HepG2 (cell line): ENCODE measurements at places on chromosomes 5 and 9. TPM values are rescaled to one million over a fixed set of nuclear protein-coding genes. Genes with fewer than 3 reads are reported as not detected.

The SAXO1 gene
- polyA plus RNA-seq = not detected in 2 replicates

The NTNG2 gene
- 0.36 TPM in 1 of 2 replicates, not detected in the other for polyA plus RNA-seq

The PCDHA11 gene
- 0.05 TPM in 1 of 2 replicates, not detected in the other for polyA plus RNA-seq

The PCDH12 gene
- polyA plus RNA-seq = not detected in 2 replicates

The UBQLN1 gene
- 78.1 and 85.7 TPM in 2 replicates for polyA plus RNA-seq

The SLC25A2 gene
- not detected in 2 replicates for polyA plus RNA-seq

The NR2F1-AS1 gene
- 2.8 and 3.1 TPM in 2 replicates for polyA plus RNA-seq

GRCh38 chr5:44365345-44365744, 23.9 kb downstream of the FGF10 start:
- DNase-seq = no peak
- no peak overlapping the region for H3K4me3 ChIP-seq
- H3K36me3 ChIP-seq = no peaks in the 10 kb centered on the region
- no peaks in the 10 kb centered on the region for H3K27me3 ChIP-seq

DNA sequence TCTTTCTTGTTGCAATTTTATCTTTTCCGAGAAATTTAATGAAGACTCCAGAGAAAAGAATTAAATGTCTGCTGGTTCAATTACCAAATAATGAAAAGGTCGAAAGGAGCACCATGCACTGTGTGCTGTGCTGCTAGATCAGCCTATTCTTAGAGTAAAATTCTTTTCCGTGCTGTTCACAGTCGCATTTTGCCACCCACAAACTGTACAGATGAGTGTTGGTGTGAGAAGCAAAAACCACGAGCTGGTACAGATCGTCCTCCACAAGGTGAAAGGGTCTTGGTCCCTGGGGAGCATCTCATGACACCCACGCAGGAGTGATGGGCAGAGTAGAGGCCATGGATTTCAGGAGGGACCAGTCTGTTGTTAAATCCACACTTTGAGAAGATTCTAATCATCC, 143.8 kb upstream of the PUM3 start:
- no peak overlapping the region for H3K27ac ChIP-seq
- no peaks in the 10 kb centered on the region; the same call in 2 of the 3 replicates for H3K27me3 ChIP-seq
- H3K4me3 ChIP-seq = no peak overlapping the region
- H3K4me1 ChIP-seq = no peaks in the 10 kb centered on the region
- no peaks in the 10 kb centered on the region for H3K36me3 ChIP-seq

DNA sequence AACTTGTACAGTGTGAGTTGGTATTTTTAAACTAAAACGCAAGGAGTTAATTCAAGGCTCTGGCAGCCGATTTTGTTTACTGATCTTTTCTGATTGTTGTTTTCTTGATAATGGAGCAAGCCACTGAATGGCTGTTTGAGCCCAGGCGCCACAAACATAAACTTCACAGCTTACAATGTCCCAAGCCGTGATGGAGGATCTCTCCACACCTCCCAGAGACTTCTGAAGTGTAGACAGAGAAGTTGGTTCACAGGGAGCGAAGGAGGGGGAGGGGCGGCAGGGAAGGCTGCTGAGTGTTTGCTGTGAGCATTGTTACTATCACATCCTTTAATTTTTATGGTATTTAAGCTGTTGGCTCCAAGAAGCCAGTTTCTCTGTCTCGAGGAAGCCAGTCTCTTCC, 14.7 kb downstream of the ISL1 start:
- no peak overlapping the region for H3K4me3 ChIP-seq
- no peak for DNase-seq
- H3K27me3 ChIP-seq = no peaks in the 10 kb centered on the region; the same call in none of the 2 replicates
- no peaks in the 10 kb centered on the region for H3K36me3 ChIP-seq
- no peak overlapping the region for H3K27ac ChIP-seq
- H3K4me1 ChIP-seq = no peaks in the 10 kb centered on the region

GRCh38 chr5:56359809-56360685, 126.9 kb upstream of the ANKRD55 start:
- no peak overlapping the region for H3K4me3 ChIP-seq
- H3K27ac ChIP-seq = peak overlapping the region; percentile 100
- peak; percentile 35 for DNase-seq

- peaks cover 22% of the 10 kb centered on the region for H3K4me1 ChIP-seq
- H3K27me3 ChIP-seq = no peaks in the 10 kb centered on the region
- no peak for DNase-seq
- H3K4me3 ChIP-seq = no peak overlapping the region
- H3K27ac ChIP-seq = no peak overlapping the region
- no peaks in the 10 kb centered on the region for H3K36me3 ChIP-seq
Measured at GRCh38 chr9:112540800-112541199, 54.2 kb downstream of the KIAA1958 start.

GRCh38 chr9:2151171-2151570, 136.0 kb downstream of the SMARCA2 start:
- no peak for DNase-seq
- H3K4me1 ChIP-seq = 0 out of 2 replicates have a peak, but pooled peaks cover 11% of the 10 kb centered on the region
- H3K27ac ChIP-seq = no peak overlapping the region
- H3K4me3 ChIP-seq = no peak overlapping the region
- H3K36me3 ChIP-seq = no peaks in the 10 kb centered on the region

- no peak overlapping the region for H3K4me3 ChIP-seq
- no peak for DNase-seq
- no peaks in the 10 kb centered on the region for H3K36me3 ChIP-seq
Measured at GRCh38 chr9:83466351-83466750, 71.8 kb downstream of the FRMD3 start.

DNA sequence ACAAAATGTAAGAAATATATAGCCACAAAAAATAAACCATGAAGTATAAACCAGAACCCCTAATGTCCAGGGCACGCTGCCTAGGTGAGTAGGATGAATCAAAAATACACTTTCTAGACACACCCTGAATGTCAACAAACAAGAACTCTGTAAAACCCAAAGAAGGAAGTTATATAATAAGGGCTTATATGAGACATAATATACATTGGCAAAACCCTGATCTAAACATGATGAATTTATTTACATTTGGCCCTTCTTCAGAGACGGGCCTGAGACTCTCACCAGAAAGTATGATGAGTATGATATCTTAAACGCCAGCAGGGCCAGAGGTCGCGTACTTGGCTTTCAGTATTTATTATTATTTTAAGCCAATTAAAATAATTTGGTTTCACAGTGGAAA, 125.1 kb upstream of the FST start:
- no peaks in the 10 kb centered on the region for H3K27me3 ChIP-seq
- no peak overlapping the region for H3K27ac ChIP-seq
- no peak for DNase-seq

- H3K4me3 ChIP-seq = no peak overlapping the region
- DNase-seq = no peak
- H3K4me1 ChIP-seq = peaks cover 82% of the 10 kb centered on the region
Measured at GRCh38 chr5:78607864-78608263, 40.7 kb downstream of the LHFPL2 start.

DNA sequence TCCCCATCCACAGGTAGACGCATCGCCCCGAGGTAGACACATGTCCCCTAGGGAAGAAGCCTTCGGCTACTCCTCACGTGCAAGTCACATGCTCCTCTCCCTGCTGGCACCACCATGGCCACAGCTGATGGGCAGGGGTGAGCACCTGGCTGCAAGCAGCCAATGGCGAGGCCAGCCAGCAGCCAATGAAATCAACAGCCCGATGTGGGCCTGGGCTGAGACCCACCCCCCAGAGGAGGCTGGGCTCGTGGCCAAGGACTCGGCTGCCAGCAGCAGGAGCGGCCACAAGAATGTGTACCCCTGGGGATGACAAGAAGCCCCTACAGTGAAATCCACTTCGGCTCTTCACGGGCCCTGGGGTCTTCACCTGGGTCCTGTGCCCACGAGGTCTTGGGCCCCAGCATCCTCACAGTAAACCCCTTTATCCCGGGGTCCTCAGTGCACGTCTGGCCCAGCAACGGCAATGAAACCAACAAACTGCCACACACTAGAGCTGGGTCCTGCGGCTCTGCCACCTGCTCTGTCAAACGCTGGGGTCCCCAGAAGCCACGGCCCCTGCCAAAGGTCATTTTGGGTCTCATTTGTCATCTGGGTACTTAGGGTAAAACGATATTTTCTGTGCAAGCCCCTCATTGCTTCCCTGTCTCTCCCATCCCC, 22.1 kb upstream of the PTGES start:
- H3K4me3 ChIP-seq = no peak overlapping the region
- H3K27ac ChIP-seq = no peak overlapping the region
- no peak for DNase-seq
- no peaks in the 10 kb centered on the region; the same call in 1 of the 2 replicates for H3K27me3 ChIP-seq
- peaks cover 25% of the 10 kb centered on the region for H3K4me1 ChIP-seq

DNA sequence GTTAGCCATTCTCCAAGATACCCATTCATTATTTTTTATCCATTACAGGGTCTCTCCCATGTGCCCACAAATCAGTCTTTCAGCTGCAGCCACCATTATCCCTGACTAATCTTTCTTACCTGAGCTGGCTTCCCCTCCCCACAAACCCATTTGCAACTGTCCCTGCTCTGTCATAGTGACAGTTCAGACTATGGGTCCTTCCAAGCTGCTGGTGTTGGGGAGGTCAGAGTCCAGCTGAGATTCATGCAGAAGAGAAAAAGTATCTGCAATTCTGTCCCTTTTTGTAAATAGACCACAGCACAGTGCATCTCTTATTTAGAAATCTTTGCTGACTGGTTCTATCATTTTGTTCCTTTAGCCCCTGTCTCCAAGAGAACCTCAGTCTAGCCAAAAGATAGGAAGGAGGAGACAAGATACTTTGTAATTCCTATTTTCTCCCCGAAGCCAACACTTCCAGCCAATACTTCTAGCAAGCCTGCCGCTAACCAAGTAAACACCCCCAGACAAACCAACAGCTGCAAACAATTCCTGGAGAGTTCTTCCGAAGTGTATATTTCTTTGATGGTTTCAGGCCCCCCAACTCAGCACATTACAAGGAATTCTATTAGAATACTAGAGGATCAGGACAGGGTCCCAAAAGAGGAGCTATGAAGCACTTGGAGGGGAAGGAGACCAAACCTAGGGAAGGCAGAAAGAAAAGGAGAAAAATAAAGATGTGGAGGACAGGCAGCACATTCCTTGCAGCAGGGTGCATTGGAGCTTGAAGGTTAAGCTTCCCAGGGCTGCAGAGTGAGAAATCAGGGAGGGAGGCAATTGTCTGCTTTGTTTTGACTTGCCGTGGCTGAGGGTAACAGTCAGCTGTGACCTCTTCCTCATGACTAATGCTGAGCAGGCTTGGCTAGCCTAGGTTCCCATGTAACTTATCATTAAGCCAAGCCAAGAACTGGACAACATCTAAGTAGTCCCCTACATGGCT, 148.5 kb downstream of the SGCD start:
- no peaks in the 10 kb centered on the region for H3K27me3 ChIP-seq
- H3K27ac ChIP-seq = no peak overlapping the region
- H3K4me3 ChIP-seq = no peak overlapping the region
- H3K36me3 ChIP-seq = no peaks in the 10 kb centered on the region
- no peak for DNase-seq
- H3K4me1 ChIP-seq = no peaks in the 10 kb centered on the region

DNA sequence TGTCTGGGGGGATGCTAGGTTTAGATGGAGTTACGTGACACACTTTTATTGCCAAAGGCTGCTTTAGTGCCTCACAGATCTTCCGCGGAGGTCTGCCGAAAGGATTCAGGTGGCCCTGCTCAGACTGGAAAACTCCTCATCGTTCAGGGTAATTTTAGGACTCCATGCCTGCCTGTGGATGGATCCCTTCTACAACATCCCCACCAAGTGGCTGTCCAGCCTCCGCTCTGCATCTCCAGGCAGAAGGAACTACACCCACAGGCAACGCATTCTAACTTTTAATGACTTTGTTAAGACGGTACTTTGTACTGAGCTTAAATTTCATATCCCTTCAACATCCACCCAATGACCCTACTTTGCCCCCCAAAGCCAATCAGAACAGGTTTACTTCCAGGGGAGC, 29.4 kb downstream of the ATPSCKMT start:
- H3K27me3 ChIP-seq = no peaks in the 10 kb centered on the region
- H3K4me1 ChIP-seq = no peaks in the 10 kb centered on the region

DNA sequence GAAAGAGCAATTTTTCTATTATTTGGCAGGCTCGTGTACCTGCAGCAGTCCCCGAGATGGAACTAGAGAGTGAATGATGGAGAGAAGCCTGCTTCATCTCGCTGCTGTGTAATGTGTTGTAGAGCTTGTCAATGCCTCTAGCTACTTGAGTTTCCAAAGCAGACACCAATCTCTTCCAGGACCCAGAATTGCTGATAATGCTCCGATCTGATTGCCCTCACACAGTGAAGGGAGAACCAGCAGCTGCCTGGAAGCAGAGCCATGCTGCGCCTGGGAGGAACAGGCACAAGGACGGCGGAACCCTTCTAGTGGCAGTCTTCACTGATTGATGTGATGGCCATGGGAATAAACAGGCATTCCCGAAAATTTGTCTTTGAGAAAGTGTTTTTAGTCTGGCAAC, 288.0 kb downstream of the ICE1 start:
- H3K4me1 ChIP-seq = no peaks in the 10 kb centered on the region
- DNase-seq = no peak
- H3K4me3 ChIP-seq = no peak overlapping the region
- H3K27me3 ChIP-seq = no peaks in the 10 kb centered on the region

- no peaks in the 10 kb centered on the region for H3K27me3 ChIP-seq
- DNase-seq = no peak
- peak overlapping the region; percentile 84 for H3K4me3 ChIP-seq
- no peaks in the 10 kb centered on the region for H3K36me3 ChIP-seq
- H3K27ac ChIP-seq = no peak overlapping the region
- peaks cover 64% of the 10 kb centered on the region for H3K4me1 ChIP-seq
Measured at GRCh38 chr9:70410368-70410767, 4.1 kb downstream of the KLF9 start.

GRCh38 chr9:134962973-134963364, 45.3 kb upstream of the FCN1 start:
- no peak overlapping the region for H3K4me3 ChIP-seq
- DNase-seq = no peak
- H3K27me3 ChIP-seq = peaks cover 48% of the 10 kb centered on the region; the same call in 2 of the 3 replicates
- no peaks in the 10 kb centered on the region for H3K36me3 ChIP-seq
- H3K27ac ChIP-seq = no peak overlapping the region
- H3K4me1 ChIP-seq = no peaks in the 10 kb centered on the region

GRCh38 chr5:120396186-120396585, 67.9 kb upstream of the PRR16 start:
- H3K4me1 ChIP-seq = no peaks in the 10 kb centered on the region
- no peaks in the 10 kb centered on the region for H3K27me3 ChIP-seq
- no peak overlapping the region for H3K4me3 ChIP-seq
- no peak for DNase-seq

- no peak for DNase-seq
- H3K27me3 ChIP-seq = no peaks in the 10 kb centered on the region
- no peaks in the 10 kb centered on the region for H3K36me3 ChIP-seq
- peaks cover 97% of the 10 kb centered on the region for H3K4me1 ChIP-seq
Measured at GRCh38 chr9:94903961-94904421, 177.5 kb downstream of the AOPEP start.

DNA sequence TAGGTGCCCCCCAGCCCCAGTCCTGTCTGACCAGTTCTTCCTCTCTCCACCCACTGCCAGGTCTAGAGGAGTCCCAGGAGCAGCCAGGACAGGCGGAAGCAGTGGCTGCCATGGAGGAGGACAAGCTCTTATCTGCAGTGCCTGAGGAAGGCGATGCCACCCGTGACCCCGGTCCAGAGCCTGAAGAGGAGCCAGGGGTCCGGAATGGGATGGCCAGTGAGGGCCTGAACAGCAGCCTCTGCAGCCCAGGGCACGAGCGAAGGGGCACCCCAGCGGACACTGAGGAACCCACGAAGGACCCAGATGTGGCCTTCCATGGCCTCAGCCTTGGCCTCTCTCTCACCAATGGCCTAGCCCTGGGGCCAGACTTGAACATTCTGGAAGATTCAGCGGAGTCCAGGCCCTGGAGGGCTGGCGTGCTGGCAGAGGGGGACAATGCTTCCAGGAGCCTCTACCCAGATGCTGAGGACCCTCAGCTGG, 13.8 kb downstream of the PSD2 start:
- DNase-seq = no peak
- H3K4me3 ChIP-seq = no peak overlapping the region
- H3K36me3 ChIP-seq = no peaks in the 10 kb centered on the region
- H3K27ac ChIP-seq = no peak overlapping the region
